ENCODE measurements at places on chromosomes 4 and X. TPM values are rescaled to one million over a fixed set of nuclear protein-coding genes. Genes with fewer than 3 reads are reported as not detected.

The CDKL2 gene
- total RNA-seq, result 0.59 TPM

The BEX5 gene
- total RNA-seq, result not detected

The CDK16 gene
- 151 TPM for total RNA-seq

The SPANXB1 gene
- not detected for total RNA-seq
